Adrenal gland (tissue), 19 donors: ENCODE measurements at places on chromosomes 11 and 22. TPM values are rescaled to one million over a fixed set of nuclear protein-coding genes. Genes with fewer than 3 reads are reported as not detected.

The SLC7A4 gene
- total RNA-seq: 4.6 TPM

The GRK2 gene
- total RNA-seq: 73.7 TPM

The MS4A4A gene
- 4.0 TPM for total RNA-seq

The IL18 gene
- 6.3 TPM for total RNA-seq

The SOX10 gene
- total RNA-seq: 0.78 TPM

The PIK3IP1 gene
- 135 TPM for total RNA-seq

The OR52H1 gene
- total RNA-seq: 0.28 TPM

The GSTT2 gene
- total RNA-seq: 0.28 TPM

The TMEM135 gene
- total RNA-seq: 53.6 TPM

The CRYBB3 gene
- not detected for total RNA-seq

DNA sequence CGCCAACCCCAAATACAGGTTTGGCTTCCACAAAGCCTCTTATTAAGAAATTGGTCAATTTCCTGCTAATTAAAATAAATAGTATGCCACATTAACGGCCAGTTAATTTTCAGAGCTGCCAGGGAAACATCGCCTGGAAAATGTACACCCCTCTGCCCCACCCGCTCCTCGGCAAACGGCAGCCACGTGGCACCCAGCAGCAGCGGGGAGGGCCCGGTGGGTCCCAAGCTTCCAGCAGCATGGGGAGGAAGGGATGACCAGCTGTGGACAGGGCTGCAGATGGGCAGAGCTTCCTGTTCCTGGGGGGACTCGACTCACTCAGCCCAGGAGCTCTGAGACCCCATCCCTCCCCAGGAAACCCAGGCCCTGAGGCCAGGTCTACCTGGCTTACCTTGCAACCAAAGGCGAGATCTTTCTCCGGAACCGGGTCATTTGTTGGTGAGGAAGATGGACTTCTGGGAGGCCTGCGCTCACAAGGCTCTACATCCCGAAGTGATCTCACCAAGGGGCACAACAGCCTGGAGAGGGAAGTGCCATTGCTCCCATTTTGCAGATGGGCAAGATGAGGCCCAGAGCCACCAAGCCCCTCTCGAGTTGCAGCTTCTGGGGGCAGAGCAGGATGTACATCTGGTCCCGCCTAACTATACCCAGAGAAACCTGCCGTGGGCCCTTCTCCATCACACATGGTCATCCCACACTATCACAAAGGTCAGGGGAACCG is 68.3 kb downstream of the IGLL1 start:
- H3K27ac ChIP-seq: no peak overlapping the region
- H3K36me3 ChIP-seq: no peaks in the 10 kb centered on the region
- H3K4me3 ChIP-seq: no peak overlapping the region
- no peak for DNase-seq
- H3K27me3 ChIP-seq: no peaks in the 10 kb centered on the region

GRCh38 chr11:92978271-92979111 is 9.0 kb downstream of the MTNR1B start:
- H3K27me3 ChIP-seq: no peaks in the 10 kb centered on the region
- no peak overlapping the region for H3K27ac ChIP-seq
- no peaks in the 10 kb centered on the region for H3K36me3 ChIP-seq
- no peaks in the 10 kb centered on the region for H3K4me1 ChIP-seq
- DNase-seq: no peak

DNA sequence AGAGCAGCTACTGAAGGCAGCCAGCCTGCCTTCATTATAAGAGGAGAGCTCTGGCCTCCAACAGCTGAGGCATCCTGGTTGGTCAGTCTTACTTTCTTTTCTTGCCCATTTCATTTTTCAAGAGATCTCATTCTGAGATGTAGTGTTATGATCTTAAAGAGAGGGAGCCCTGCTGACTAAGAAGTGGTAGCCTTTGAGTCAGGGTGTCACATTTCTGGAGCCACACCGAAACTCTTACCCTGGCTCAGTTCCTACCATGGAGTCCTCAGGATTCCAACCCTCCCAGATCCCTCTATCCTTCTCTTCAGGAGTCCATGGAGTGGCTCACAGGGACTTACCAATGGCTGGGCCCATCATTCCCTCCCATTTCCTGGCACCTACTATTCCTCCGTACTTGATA is 386.1 kb upstream of the LARGE1 start:
- no peak for DNase-seq
- H3K27me3 ChIP-seq: no peaks in the 10 kb centered on the region
- no peak overlapping the region for H3K27ac ChIP-seq
- no peaks in the 10 kb centered on the region for H3K4me1 ChIP-seq
- no peak overlapping the region for H3K4me3 ChIP-seq

- no peak for DNase-seq
- H3K36me3 ChIP-seq: no peaks in the 10 kb centered on the region
- H3K4me1 ChIP-seq: no peaks in the 10 kb centered on the region
- H3K4me3 ChIP-seq: no peak overlapping the region
- no peaks in the 10 kb centered on the region for H3K27me3 ChIP-seq
Measured at GRCh38 chr22:37146051-37146385, 3.7 kb downstream of the IL2RB start.

DNA sequence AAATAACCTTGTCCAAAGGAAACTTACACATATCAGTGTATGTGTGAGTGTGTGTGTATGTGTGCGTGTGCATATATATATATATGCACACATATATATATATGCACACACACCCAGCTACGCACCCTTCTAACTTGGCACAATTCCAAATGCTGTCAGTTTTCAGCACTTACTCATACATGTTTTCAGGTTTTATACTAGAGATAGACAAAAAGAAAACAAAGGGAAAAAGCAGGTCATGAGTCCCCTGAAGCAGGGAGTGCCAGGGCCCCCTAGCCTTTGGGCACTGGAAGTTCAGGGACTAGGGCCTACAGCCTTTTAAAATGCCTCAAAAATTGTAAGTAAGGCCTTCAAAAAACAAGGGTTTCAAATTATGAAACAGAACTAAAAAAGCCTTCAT is 265.4 kb downstream of the CADM1 start:
- no peaks in the 10 kb centered on the region for H3K36me3 ChIP-seq
- peaks cover 6% of the 10 kb centered on the region for H3K4me1 ChIP-seq
- no peaks in the 10 kb centered on the region for H3K27me3 ChIP-seq
- no peak overlapping the region for H3K27ac ChIP-seq
- peak; percentile 18 for DNase-seq

- H3K4me3 ChIP-seq: no peak overlapping the region
- H3K36me3 ChIP-seq: no peaks in the 10 kb centered on the region
- H3K27ac ChIP-seq: no peak overlapping the region
- no peak for DNase-seq
Measured at GRCh38 chr11:1220941-1221721, 1.7 kb upstream of the MUC5B start.

DNA sequence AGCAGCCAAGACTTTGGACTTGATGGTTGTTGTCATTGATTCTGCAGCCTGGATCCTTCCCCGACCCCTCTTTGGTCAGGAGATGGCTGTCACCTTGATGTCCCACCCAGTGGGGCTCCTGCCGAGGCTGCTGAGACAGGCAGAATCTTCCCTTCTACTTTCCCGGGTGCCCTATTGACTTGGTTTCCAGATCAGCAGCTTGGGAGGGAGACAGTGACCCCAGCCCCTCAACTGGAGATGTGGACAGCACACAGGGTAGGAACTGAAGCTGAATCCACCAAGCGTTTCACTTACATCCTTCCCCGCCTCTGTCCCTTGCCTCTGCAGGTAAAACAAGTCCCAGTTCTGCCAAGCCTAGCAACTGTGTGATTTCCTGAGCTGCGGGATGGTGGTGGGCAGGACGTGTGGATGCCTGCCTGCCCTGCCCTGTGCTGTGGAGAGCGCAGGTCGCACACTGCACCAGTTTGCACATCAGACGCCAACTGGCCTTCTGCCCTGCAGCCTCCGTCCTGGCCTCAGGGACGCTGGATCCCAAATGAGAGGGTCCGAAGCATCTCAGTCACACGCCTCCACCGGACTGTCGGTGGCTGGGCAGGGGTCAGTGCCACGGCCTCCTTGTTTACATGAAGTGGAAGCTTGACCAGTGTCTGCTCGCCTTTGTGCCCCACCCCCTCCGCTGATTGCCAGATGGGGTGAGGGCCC is 34.6 kb downstream of the FAM83F start:
- DNase-seq: no peak
- H3K27me3 ChIP-seq: no peaks in the 10 kb centered on the region
- no peaks in the 10 kb centered on the region for H3K36me3 ChIP-seq

- H3K27ac ChIP-seq: no peak overlapping the region
- H3K36me3 ChIP-seq: no peaks in the 10 kb centered on the region
Measured at GRCh38 chr11:116876656-116877055, 39.2 kb upstream of the APOA1 start.

GRCh38 chr11:35619116-35619854 is 1.0 kb downstream of the FJX1 start:
- no peaks in the 10 kb centered on the region for H3K27me3 ChIP-seq
- H3K4me1 ChIP-seq: peaks cover 28% of the 10 kb centered on the region
- H3K27ac ChIP-seq: peak overlapping the region; percentile 93
- H3K36me3 ChIP-seq: no peaks in the 10 kb centered on the region

GRCh38 chr11:88523386-88524071 is 186.0 kb upstream of the CTSC start:
- no peak overlapping the region for H3K27ac ChIP-seq
- H3K4me3 ChIP-seq: no peak overlapping the region
- H3K27me3 ChIP-seq: peaks cover 6% of the 10 kb centered on the region
- no peaks in the 10 kb centered on the region for H3K4me1 ChIP-seq
- DNase-seq: no peak

- H3K27ac ChIP-seq: no peak overlapping the region
- no peaks in the 10 kb centered on the region for H3K27me3 ChIP-seq
- no peaks in the 10 kb centered on the region for H3K4me1 ChIP-seq
- no peak for DNase-seq
Measured at GRCh38 chr11:6203327-6203726, 2.0 kb upstream of the C11orf42 start.

- no peaks in the 10 kb centered on the region for H3K27me3 ChIP-seq
- no peak for DNase-seq
- no peak overlapping the region for H3K4me3 ChIP-seq
- H3K27ac ChIP-seq: no peak overlapping the region
Measured at GRCh38 chr11:106072804-106073203, 4.3 kb downstream of the KBTBD3 start.

GRCh38 chr11:113877670-113878055 is 2.3 kb upstream of the USP28 start:
- DNase-seq: no peak
- no peak overlapping the region for H3K4me3 ChIP-seq
- H3K36me3 ChIP-seq: no peaks in the 10 kb centered on the region
- H3K4me1 ChIP-seq: peaks cover 4% of the 10 kb centered on the region

DNA sequence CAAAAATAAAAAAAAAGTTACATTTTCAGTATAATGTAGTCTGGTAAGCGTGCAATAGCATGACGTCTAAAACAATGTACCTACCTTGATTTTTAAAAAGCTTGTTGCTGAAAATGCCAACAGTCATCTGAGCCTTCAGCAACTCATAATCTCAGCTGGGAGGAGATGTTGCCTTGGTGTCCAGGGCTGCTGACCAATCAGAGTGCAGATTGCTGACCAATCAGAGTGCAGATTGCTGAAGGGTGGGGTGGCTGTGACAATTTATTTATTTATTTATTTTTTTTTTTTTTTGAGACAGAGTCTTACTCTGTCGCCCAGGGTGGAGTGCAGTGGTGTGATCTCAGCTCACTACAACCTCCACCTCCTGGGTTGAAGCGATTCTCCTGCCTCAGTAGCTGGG is 17.8 kb downstream of the ZBED4 start:
- H3K36me3 ChIP-seq: no peaks in the 10 kb centered on the region
- no peak overlapping the region for H3K4me3 ChIP-seq
- no peaks in the 10 kb centered on the region for H3K27me3 ChIP-seq
- no peak for DNase-seq
- no peaks in the 10 kb centered on the region for H3K4me1 ChIP-seq
- H3K27ac ChIP-seq: no peak overlapping the region

- H3K4me1 ChIP-seq: no peaks in the 10 kb centered on the region
- no peak overlapping the region for H3K4me3 ChIP-seq
- no peaks in the 10 kb centered on the region for H3K27me3 ChIP-seq
- H3K27ac ChIP-seq: no peak overlapping the region
- H3K36me3 ChIP-seq: no peaks in the 10 kb centered on the region
- no peak for DNase-seq
Measured at GRCh38 chr11:35515224-35515623, 10.2 kb downstream of the PAMR1 start.
